ENCODE measurements at places on chromosomes 13 and 19. TPM values are rescaled to one million over a fixed set of nuclear protein-coding genes. Genes with fewer than 3 reads are reported as not detected.

OR7C1 gene
- not detected for total RNA-seq

EFNA2 gene
- not detected for total RNA-seq

TMEM238 gene
- 0.69 TPM for total RNA-seq

SCEL gene
- not detected for total RNA-seq

OR4F17 gene
- total RNA-seq: not detected

ZNF784 gene
- 13.2 TPM for total RNA-seq

GRCh38 chr13:113770937-113771336 is 11.9 kb downstream of the TMEM255B start:
- no peak overlapping the region for H3K27ac ChIP-seq
- H3K4me3 ChIP-seq: no peak overlapping the region
- H3K36me3 ChIP-seq: no peaks in the 10 kb centered on the region
- peaks cover 10% of the 10 kb centered on the region for H3K27me3 ChIP-seq
- no peaks in the 10 kb centered on the region for H3K4me1 ChIP-seq
- DNase-seq: no peak

DNA sequence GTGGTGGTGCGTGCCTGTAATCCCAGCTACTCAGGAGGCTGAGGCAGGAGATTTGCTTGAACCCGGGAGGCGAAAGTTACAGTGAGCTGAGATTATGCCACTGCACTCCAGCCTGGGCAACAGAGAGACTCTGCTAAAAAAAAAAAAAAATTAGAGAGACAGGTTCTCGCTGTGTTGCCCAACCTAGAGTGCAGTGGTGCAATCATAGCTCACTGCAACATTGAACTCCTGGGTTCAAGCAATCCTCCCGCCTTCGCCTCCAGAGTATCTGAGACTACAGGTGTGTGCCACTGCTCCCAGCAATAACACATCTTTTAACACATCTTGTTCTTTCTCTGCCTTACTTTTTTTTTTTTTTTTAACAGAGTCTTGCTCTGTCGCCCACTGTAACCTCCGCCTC is 32.7 kb downstream of the CLEC17A start:
- H3K4me3 ChIP-seq: no peak overlapping the region
- no peak overlapping the region for H3K27ac ChIP-seq
- H3K4me1 ChIP-seq: no peaks in the 10 kb centered on the region
- peaks cover 10% of the 10 kb centered on the region for H3K27me3 ChIP-seq
- H3K36me3 ChIP-seq: no peaks in the 10 kb centered on the region

DNA sequence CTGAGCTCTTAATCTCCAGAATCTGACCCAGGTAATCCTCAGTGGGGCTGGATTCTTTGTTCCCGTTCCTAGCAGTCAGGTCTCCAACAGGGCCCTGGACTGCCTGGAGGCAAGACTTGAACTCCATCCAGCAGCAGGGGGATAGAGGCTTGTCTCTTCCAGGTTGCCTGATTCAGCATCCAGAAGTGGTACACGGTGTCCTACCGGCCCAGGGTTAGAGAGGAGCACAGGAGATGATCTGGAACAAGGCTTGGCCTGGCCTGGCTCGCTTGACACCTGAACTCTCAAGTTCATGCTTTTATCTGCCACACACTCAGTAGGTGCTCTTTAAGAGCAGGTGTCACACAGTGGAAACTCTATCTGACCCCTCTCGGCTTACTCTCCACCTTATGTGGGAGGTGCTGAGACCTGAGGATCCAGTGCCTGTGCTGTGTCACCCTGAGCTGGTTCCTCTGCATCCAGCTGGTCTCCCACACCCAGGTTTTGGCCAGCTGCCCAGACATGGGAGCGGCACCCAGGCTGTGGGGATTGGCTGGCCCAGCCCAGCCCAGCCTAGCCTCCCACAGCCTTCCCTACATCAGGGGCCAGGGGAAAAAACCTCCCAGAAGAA is at the start of gene CYP4F3:
CYP4F3 (plus strand) TSS at position 604 of the 610 bp plus-strand sequence. CDS start 519 bp downstream, outside the sequence.
- no peak within 1 kb of the TSS for H3K4me3 ChIP-seq
- peak; percentile 74 for DNase-seq
- no peaks in the 10 kb centered on the region for H3K36me3 ChIP-seq
- peaks cover 12% of the 10 kb centered on the region for H3K27me3 ChIP-seq
- H3K27ac ChIP-seq: no peak within 1 kb of the TSS

GRCh38 chr13:89066868-89067466 is 1395.8 kb downstream of the SLITRK5 start:
- no peak overlapping the region for H3K4me3 ChIP-seq
- H3K4me1 ChIP-seq: no peaks in the 10 kb centered on the region
- no peak overlapping the region for H3K27ac ChIP-seq
- H3K27me3 ChIP-seq: no peaks in the 10 kb centered on the region
- no peak for DNase-seq

DNA sequence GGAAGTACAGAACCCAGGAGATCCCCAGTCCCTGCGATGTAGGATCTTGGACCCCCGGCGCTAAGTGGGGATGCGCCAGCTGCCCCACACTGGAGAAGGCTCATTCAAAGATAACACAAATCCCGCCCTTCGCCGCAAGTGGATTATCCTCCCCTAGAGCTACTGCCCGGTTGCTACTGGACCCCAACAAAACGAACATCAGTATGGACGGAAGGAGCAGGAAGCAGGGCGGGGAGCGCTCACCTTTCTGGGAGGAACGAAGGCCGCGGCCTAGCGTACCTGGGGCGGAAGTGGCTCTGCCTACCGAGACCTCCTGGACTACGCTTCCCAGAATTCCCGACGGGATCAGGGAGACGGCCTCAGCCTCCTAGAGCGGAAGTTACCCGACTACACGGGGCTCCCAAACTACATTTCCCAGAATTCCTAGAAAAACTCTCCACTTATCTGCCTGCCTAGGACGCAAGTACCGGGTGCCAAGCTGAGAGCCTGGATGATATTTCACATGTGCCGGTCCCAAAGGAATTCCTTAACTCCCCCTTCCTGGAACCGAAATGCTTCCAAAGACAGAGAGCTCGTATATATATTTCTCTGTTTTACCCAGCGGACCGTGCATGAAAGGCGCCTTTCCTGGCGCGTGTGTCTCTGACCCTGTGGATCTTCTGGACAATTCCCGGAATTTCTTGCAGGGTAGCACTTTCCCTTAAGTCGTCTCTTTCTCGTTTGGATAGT is at the start of gene ZNF112:
ZNF112 (minus strand) TSS at position 298 of the 729 bp plus-strand sequence. CDS start 16,141 bp downstream, outside the sequence.
- H3K27me3 ChIP-seq: no peaks in the 10 kb centered on the region
- H3K4me1 ChIP-seq: peaks cover 17% of the 10 kb centered on the region
- H3K4me3 ChIP-seq: peak within 1 kb of the TSS; percentile 76
- H3K36me3 ChIP-seq: peaks cover 3% of the 10 kb centered on the region
- DNase-seq: peak; percentile 83
- peak within 1 kb of the TSS; percentile 63 for H3K27ac ChIP-seq

DNA sequence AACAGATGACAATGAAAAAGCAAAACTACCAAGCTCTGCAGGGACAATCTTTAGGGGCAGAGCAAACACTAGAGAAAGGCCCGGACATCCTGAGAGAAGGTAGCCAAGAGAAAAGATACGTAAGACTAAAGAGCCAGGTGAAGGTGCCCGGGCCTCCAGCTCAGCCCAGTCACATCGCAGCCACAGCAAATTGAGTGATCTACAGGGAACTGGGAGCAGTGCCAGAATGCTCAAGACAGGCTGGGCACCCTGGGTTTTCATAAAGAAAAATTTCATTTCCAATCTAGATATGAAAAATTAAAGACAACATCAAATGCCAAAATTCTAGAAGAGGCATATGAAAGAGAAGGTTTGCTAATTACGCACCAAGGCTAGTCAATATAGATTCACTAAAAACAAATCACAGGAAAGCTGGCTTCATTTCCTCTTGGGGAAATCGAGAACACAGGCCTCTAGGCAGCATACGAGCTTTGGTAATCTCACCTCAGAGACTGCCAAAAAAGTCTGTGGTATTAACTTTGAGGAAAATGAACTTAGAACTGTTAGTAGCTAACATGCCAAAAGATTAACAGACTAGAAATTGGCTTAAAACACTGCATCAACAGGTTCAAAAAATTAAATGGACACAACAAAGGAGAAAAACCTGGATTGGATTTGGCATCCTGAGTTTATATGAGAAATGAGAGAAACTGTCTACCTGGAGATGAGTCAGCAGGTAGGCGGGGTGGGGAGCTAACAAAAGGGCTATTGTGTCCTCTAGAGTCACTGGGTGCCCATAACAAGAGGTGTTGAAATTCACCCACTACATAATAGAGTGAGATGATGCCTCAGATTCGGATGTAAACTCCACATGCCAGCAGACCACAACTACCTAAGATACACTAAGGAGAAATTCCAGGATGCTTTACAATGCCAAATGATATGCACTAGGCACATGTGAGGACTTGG is 6.6 kb downstream of the ANKRD10 start:
- H3K27me3 ChIP-seq: no peaks in the 10 kb centered on the region
- peak overlapping the region; percentile 15 for H3K4me3 ChIP-seq
- peaks cover 43% of the 10 kb centered on the region for H3K36me3 ChIP-seq

- DNase-seq: no peak
- no peaks in the 10 kb centered on the region for H3K4me1 ChIP-seq
- peaks cover 34% of the 10 kb centered on the region for H3K27me3 ChIP-seq
- no peaks in the 10 kb centered on the region for H3K36me3 ChIP-seq
- H3K4me3 ChIP-seq: no peak overlapping the region
- no peak overlapping the region for H3K27ac ChIP-seq
Measured at GRCh38 chr19:30135797-30136196, 193.8 kb downstream of the URI1 start.

DNA sequence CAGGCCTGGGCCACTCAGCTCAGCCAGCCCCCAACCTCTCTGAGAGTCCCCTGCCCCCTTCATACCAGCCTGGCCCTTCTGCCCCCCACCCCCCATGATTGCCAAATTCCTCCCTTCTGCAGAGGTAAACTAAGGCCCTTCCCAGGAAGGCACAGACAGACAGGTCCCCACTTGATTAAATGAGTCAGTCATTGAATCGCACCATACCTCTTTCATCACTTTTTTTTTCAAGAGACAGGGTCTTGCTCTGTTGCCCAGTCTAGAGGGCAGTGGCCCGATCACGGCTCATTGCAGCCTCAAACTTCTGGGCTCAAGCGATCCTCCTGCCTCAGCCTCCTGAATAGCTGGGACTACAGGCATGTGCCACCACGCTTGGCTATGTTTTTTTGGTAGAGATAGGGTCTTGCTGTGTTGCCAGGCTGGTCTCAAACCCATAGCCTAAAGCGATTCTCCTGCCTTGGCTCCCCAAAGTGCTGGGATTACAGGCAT is 6.0 kb downstream of the PODNL1 start:
- no peak for DNase-seq
- no peak overlapping the region for H3K4me3 ChIP-seq
- no peak overlapping the region for H3K27ac ChIP-seq

DNA sequence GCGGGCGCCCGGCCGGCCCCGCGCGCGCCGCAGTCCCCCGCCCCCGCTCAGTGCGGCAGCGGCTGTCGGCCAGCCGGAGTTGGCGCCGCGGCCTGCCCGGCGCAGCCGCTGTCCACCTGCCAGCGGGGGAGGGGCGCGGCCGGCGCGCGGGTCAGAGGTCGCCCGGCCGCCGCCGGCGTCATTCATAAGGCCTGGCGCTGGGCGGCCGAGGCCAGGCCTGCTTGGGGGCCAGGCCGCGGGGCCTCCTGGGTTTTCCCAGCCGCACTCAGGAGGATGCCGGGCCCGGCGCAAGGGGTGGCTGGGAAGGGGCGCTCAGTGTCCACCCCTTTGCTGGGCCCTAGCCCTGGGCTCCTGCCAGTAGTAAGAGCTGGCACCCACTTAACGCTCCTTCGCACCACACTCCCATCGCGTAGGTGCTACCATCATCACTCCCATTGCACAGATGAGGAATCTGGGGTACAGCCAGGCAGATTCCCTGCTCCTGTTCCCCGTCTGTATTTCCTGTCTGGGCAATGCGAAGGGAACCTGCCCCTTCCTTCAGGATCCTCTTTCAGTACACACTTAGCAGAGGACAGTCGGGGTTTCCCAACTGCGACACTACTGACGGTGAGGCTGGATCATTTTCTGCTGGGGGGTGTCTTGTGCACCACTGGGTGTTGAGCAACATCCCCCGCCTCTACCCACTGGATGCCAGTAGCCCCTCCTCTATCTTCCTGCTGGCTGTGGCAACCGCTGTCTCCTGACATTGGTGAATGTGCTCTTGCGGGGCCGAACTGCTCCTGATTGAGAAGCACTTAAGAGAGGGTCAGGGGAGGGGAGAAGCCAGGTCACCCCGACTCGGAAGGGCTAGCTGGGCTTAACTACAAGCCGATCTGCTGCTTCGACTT is 846 bp upstream of the PRKACA start:
- H3K36me3 ChIP-seq: no peaks in the 10 kb centered on the region
- peaks cover 63% of the 10 kb centered on the region for H3K4me1 ChIP-seq
- H3K27me3 ChIP-seq: no peaks in the 10 kb centered on the region
- H3K27ac ChIP-seq: peak overlapping the region; percentile 100

DNA sequence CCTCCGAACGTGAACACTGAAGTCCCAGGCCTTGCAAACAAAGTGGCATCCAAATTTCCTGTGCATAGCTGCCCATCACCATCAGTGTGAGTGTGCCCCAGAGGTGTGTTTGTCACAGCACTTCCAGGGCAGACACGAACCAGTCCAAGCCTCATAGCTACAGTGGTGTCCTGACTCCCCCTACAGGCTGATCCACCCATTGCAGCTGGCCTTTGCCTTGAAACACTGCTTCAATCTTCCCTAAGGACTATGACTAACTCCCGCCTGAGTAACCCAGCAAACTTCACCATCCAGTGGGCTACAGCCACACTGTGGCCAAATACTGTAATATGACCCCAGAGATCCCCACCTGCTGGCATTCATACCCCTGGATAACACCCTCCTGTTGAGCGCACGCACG is 3.9 kb downstream of the ZNF266 start:
- peak; percentile 35 for DNase-seq
- no peaks in the 10 kb centered on the region for H3K27me3 ChIP-seq
- peaks cover 41% of the 10 kb centered on the region for H3K4me1 ChIP-seq
- no peak overlapping the region for H3K4me3 ChIP-seq
- peaks cover 67% of the 10 kb centered on the region for H3K36me3 ChIP-seq
- H3K27ac ChIP-seq: no peak overlapping the region

DNA sequence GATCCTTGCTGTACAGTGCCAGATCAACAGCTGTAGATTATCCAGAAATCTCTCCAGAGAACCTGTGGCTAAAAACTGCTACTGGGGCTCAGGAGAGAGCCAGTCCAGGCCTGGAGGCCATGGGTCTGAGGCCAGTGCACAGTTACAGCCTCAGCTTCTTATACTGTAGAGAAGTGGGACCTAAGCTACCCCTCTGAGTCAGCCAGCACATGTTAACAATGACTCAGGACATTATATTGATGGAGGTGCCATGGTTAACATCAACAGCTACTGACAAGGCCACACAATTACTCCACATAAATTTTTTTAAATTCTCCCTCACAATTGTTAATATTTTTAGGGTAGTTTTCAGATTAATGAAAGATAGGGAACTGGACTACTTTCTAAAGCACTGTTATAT is 138.5 kb downstream of the RBM26 start:
- no peak overlapping the region for H3K27ac ChIP-seq
- no peaks in the 10 kb centered on the region for H3K27me3 ChIP-seq
- no peaks in the 10 kb centered on the region for H3K4me1 ChIP-seq
- no peak overlapping the region for H3K4me3 ChIP-seq
- no peak for DNase-seq

Data from left ventricle myocardium inferior (tissue), 1 donor.